ENCODE measurements at places on chromosomes 12 and 14.
A peak's percentile ranks its signal among the peaks of the same experiment; 100 is the strongest.

GRCh38 chr12:62618930-62619329 is 152.3 kb downstream of the MON2 start:
- DNase-seq, result no peak

GRCh38 chr12:6507102-6507998 is 13.4 kb downstream of the NCAPD2 start:
- DNase-seq, result no peak

- DNase-seq, result no peak
These were observed 3.2 kb downstream of the GZMH start for GRCh38 chr14:24606297-24606696.

GRCh38 chr14:78530078-78530477 is 359.9 kb downstream of the NRXN3 start:
- DNase-seq, result no peak

- DNase-seq, result no peak
These were observed 140.2 kb downstream of the BCL11B start for GRCh38 chr14:99131632-99132271.

DNA sequence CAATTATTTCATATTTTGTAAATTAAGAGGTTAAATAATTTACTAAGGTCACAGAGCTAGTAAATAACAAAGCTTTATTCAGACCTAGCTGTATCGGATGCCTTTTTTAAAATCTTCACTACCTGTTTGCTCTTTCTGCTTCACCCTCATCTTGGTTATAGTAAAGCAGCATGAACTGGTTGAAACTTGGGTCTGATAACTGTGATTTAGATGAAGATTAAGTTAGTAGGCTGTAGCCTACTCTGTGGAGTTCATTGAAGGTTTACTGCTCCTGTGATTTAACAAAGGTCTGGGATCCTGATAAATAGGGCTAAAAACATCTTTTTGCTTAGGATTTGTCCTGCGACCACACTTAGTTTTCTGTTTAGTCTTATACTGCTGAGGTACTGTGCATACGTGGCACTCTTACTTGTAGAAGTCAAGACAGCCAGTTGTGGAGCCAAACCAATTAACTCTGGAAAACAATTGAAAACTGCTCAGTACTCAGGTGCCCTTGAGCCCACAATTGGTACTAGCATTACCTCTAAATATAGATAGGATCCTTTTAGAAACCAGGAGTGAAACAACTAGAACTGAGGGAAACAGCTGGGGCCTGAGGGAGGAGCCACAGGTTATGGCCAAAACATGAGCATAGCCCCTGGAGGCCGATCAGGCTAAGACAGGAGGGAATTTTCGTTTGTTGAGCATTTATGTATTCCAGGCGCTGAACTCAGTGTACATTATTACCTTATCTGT is 2.3 kb downstream of the SPATS2 start:
- DNase-seq, result no peak

- DNase-seq, result no peak
These were observed 163.7 kb downstream of the MYRFL start for GRCh38 chr12:69988481-69989321.

- no peak for DNase-seq
These were observed 9.7 kb upstream of the FOS start for GRCh38 chr14:75268633-75269550.

DNA sequence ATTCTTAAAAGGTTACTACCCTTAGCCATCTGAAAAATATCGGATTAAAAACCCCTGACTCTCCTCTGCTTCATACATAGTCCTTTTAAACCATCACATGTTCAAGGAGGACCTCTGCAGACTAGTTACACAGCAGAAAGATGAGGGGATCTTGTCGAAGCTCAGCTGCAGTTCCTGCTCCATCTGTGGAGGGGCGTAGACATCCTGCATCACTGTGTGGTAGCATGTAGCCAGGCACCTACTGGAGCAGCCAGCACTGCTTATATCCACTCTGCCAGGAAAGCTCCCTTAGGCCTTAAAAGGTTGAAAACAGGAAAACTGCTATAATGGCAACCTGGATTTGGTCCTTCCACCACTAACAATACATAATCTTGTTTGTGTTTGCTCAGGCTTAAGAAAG is 57.6 kb upstream of the STRN3 start:
- no peak for DNase-seq

DNA sequence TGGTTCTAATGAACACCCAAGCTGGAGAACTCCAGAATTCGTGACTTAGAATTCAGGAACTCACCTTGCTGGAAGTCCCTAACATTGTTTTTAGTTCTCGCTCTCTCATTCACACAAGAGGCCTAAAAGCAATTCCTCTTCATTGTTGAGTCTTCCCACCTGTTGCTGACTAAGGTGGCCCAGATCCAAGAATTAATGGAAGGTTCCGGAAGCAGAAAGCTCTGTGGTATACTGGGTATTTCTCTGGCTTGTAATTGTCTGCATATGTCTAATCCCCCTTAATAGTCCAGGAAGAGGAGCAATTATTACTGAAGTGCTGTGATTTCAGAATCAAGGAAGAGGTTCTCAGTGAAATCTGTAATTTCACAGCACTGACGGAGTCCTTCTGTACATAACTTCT is 31.4 kb downstream of the TMEM233 start:
- peak; percentile 8 for DNase-seq

- no peak for DNase-seq
These were observed 223.2 kb downstream of the MED13L start for GRCh38 chr12:116054280-116054679.

DNA sequence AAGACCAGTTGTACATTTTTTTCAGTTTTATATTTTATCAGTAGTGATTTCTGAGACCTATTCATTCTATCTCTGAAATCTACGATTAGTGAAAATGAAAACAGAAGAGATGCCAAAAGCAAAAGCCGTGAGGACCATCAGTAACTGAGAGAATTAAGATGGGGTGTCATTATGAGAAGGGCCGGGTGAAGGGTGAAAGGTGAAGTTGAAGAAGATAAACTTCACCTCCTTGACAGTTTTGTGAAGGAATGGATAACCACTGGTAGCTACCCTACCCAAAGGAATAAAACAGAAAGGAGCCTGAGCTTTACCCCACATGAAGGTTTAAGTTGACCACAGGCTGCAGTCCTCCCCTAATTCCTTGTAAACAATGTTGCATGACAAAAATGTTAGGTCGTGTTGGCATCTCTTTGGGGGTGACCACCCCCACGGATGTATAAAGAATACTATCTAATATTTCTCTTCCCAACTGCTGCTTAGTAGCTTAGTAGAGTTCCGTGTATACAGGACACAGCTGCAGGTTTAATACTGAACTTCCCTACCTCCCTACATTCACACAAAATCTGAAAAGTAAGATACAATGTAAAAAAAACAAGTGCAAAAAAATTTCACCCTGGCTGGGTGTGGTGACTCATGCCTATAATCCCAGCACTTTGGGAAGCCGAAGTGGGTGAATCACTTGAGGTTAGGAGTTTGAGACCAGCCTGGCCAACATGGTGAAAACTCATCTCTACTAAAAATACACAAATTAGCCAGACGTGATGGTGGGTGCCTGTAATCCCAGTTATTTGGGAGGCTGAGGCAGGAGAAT is 23.9 kb downstream of the GPR19 start:
- DNase-seq, result no peak
